ENCODE measurements at places on chromosomes 16 and 17.

- no peak for DNase-seq
Measured at GRCh38 chr17:8913091-8913490, 45.6 kb upstream of the PIK3R6 start.

- DNase-seq = no peak
Measured at GRCh38 chr16:54397190-54397835, 110.7 kb upstream of the IRX3 start.

DNA sequence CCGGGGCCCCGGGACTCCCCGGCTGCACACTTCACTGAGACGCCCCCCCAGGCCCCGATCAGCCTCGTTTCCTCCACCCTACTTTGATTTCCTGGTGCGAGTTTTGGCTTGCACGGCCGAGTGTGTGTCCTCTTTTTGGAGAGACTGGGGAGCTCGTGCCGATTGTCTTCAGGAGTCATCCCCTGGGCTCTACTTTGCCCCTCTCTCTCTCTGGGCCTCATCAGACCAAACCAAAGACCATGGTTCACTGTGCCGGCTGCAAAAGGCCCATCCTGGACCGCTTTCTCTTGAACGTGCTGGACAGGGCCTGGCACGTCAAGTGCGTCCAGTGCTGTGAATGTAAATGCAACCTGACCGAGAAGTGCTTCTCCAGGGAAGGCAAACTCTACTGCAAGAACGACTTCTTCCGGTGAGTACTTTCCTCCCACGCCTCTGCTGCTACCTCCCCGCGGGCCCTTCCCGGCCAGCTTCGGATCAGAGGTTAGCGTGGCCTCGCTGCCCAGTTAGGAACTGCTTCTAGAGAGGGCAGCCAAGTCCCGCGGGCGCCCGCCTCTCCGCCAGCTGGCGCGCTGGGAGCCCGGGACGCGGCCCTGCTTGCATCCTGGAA is 787 bp downstream of the LHX1 start:
- peak; percentile 30 for DNase-seq

DNA sequence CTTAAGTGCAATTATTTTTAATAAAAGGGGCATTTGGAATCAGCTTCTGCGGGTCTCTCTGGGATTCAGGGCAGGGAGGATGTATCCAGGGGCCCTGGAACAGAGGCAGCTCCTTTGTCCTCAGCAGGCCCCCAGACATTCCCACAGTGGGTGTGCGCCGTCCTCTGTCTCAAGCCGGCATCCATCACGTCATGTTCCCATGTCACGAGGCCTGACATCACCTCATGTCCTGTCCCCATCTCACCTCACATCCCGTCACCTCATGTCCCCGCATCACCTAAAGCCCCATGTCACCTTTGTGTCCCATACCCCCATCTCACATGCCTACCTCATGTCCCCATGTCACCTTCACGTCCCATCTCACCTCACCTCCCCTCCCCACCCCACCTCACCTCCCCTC is 18.5 kb downstream of the GAA start:
- DNase-seq = no peak

- no peak for DNase-seq
Measured at GRCh38 chr17:4980644-4981216, 6.7 kb downstream of the CAMTA2 start.

GRCh38 chr17:27870345-27870744 is 22.8 kb downstream of the LYRM9 start:
- DNase-seq = no peak

DNA sequence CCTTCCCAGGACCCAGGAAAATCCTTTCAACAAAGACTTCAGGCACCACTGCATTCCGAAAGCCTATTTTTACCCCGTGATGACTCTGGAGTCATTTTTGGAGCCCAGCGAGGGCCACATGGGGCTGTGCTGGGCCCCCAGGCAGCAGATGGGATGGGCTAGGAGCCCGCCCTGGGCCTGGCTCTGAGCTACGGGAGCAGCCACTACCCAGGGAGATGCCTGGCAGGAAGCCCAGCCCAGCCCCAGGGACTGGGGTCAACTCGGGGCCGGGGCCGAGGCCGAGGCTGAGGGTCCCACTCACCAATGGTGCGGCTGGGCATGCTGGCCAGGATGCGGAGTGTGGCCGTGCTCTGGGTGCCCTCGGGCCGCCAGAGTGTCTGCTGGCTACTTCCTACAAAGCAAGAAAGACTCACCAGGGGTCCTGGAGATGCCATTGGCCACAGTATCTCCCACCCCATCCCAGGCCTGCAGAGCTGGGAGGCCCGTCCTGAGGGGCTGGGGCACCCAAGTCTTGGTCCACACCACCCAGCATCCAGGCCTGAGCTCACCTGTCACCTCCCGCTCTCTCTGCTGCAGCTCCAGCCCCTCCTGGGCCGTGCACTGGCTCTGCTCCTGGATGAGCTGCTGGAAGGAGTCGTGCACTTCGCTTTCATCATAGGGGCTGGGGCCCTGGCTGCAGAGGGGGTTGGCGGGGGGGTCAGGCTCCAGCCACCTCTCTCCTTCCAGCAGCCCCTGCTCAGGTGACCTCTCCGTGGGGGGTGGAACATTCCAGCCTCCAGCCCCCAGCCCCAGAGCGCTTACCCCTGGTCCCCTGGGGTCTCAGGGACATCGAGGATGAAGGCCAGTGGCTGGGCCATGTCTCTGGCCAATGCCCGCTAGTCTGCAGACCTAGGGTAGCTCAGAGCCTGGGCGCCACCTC is 2.3 kb downstream of the TMC6 start:
- no peak for DNase-seq

DNA sequence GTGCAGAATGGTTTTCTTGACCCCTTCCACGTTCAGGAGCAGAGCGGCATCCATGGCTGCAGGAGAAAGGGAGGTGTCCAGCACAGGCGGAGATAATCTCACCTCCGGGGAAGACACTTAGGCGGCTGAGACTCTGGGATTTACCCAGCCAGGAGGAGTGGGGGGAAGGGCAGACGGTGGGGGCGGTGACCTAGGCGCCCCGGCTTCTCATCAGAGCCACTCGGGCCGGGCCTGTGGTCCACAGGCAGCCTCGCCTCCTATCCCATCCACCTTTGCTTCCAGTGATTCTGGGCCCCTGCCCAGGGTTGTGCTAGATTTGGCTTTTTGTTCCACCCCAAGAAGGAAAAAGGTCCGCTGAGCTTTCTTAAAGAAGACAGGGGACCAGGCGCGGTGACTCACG is at the start of gene AIPL1:
Gene AIPL1 (minus strand): TSS at position 71 of the 400 bp plus-strand sequence. CDS start 17 bp downstream, at position 54.
- DNase-seq = no peak

- DNase-seq = no peak
Measured at GRCh38 chr16:87240211-87241136, 76.7 kb downstream of the C16orf95 start.

DNA sequence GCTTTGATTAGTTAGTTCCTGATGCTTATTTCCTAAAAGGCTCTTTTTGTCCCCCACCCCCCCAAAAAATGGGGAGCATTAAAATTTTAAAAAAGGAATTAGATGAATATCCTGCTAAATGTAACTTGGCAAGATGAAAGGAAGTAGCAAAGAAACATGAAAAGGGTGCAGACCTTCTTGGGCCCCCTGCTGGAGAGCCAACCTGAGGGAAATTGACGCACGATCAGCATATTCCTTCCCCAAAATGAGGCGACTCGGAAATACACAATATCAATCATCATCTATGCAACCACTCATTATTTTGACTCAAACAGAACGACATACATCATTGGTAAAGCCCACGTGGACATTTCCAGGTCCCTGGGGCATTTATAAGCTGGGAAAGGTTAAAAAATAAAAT is 59.7 kb downstream of the GRIN2A start:
- DNase-seq = no peak

GRCh38 chr17:17533901-17534441 is 37.8 kb upstream of the RASD1 start:
- DNase-seq = no peak

DNA sequence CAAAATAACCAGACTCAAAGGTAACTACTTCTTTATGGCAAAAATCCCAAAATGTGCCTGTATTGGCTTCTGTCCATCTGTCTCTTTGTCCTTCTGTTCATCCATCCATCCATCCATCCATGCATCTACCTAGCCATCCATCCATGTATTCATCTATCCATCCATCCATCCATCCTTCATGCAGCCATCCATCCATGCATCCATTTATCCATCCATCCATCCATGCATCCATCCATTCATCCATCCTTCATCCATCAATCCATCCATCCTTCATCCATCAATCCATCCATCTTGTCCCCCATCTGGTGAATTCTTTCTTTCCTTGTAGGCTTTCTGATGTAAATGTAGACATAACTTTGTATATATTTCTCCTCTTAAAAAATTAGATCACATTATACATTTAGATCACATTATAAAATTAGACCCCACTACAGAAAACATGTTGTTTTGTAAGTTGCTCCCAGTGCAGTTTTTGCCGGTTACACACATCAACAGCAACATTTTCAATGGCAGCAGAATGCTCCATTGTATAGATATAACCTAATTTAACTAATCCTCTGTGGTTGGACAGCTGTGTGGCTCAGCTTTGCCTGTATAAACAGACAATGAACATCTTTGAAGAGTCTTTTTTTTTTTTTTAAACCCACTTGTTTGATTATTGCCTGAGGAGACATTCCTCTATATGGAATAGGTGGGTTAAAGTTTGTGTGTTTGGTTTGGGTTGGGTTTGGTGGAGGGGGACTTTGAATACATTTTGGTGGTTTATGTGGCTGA is 72.0 kb downstream of the MSI2 start:
- no peak for DNase-seq

- DNase-seq = no peak
Measured at GRCh38 chr17:1709971-1710806, at the start of gene TLCD2. Gene TLCD2 (minus strand): TSS chr17:1710377. CDS start chr17:1710242, 135 bp downstream.

DNA sequence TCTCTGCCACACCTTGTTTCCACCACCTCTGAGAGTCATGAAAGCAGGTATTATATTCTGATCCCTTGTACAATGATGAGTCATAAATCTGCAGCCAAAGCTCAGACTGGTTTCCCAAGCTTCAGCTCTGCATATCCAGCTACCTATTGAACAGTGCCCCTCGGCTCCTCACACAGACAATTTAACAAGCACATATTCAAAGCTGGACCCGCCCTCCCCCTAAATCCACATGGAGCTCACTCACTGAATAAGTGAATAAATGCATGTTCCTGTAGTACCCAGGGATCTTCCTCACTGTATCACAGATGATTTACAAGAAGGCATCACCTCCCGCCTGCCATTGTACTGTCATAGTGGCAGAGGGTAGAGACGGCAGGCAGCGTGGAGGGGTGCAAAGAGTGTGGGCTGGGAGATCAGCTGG is 516.4 kb downstream of the GRIN2A start:
- DNase-seq = no peak

- no peak for DNase-seq
Measured at GRCh38 chr17:74758848-74759168, 10.4 kb downstream of the NHERF1 start.

- no peak for DNase-seq
Measured at GRCh38 chr16:57044931-57045693, 47.3 kb upstream of the CPNE2 start.

GRCh38 chr17:54494721-54495715 is 405.6 kb upstream of the TOM1L1 start:
- DNase-seq = no peak

GRCh38 chr16:85202051-85202601 is 89.9 kb upstream of the CIBAR2 start:
- DNase-seq = no peak

GRCh38 chr17:41724476-41725050 is 9.9 kb downstream of the HAP1 start:
- DNase-seq = peak; percentile 19

GRCh38 chr17:5042157-5043022 is 7.2 kb upstream of the SLC52A1 start:
- DNase-seq = no peak

- DNase-seq = no peak
Measured at GRCh38 chr17:13962716-13963240, 106.5 kb upstream of the COX10 start.

DNA sequence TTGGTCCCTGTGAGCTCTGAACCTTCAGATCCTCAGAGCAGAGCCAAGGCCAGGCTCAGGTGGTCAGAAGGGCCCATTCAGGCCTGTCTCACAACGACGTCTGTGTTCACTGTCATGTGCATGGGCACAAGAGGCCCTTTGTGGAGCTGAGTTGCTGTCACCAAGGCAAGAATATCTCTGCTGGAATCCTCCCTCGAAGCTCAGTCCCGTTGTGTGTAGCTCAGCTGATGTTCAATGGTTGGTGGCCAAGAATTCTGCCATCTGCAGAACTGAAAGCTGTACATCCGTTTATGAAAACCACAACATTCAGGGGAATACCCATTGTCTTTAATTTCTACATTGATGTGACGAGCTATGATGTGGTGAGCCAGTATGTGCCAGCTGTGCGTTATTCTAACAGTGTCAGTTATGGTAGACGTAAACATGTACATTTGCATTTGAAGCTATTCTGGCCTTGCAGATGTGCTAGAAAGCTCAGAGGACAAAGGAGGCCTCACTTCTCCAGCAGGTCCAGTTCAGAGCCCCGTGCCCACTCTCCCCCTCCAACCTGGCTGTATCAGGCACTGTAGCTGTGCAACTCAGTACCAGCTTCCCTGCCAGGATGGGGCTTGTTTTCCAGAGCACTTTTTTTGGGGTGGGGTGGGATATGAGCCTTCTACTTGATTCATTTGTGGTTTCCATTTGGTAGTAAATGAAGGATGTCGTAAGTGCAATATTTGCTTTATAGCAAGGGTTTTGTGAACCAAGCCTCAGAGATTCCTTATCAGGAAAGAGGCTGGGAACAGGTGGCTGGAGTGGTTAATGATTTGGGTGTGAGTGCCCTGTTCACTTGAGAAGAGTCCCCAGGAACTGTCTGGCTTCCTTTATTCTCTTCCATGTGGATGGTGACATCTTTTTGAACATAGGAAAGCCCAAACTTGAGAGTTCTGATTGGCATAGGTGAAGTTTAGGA is 56.1 kb downstream of the B9D1 start:
- DNase-seq = no peak

DNA sequence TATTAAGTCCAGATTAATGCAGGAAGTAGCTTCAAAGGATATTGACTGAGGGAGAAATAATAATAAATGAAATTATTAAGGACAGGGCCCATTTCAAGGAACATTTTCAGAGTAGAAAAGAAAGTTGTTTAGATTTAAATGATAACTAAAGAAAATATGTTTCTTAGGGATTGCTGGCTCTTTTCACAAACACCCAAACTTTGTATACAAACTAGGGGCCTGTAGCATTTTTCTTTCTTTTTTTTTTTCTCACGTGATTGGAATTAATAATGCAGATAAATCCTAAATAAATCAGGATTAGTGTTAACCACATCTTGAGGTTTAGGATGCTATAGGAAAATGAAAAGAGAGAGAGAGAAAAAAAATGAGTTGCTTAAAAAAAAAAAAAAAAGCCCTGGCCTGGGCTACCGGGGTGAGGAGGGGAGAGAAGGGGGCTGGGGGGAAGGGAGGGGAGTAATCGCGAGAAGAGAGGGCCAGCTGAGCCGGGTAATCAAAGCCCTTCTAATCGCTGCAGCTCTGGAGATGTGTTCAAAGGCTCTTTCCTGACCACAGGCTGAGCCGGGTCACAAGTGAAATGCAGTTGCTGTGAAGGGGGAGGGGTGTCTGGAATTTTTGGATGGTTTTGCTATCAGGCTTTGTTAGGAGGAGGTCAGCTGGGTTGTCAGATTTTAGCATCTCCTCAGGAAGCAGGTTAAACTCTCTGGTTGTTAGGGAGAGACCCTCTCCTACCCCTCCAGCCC is 104.6 kb upstream of the ZFHX3 start:
- no peak for DNase-seq

- no peak for DNase-seq
Measured at GRCh38 chr16:14286368-14287230, 215.5 kb downstream of the MRTFB start.

GRCh38 chr16:78796221-78796866 is 696.9 kb downstream of the WWOX start:
- DNase-seq = no peak

All from DMS79 treated with DMSO at 0.1 percent for 48 hours (cell line).